ENCODE measurements at places on chromosomes 11 and 22.
A peak's percentile ranks its signal among the peaks of the same experiment; 100 is the strongest.

- no peak for DNase-seq
Measured at GRCh38 chr22:48761546-48761945, 1066.1 kb downstream of the BRD1 start.

- no peak for DNase-seq
Measured at GRCh38 chr11:73167363-73167954, 25.3 kb upstream of the FCHSD2 start.

DNA sequence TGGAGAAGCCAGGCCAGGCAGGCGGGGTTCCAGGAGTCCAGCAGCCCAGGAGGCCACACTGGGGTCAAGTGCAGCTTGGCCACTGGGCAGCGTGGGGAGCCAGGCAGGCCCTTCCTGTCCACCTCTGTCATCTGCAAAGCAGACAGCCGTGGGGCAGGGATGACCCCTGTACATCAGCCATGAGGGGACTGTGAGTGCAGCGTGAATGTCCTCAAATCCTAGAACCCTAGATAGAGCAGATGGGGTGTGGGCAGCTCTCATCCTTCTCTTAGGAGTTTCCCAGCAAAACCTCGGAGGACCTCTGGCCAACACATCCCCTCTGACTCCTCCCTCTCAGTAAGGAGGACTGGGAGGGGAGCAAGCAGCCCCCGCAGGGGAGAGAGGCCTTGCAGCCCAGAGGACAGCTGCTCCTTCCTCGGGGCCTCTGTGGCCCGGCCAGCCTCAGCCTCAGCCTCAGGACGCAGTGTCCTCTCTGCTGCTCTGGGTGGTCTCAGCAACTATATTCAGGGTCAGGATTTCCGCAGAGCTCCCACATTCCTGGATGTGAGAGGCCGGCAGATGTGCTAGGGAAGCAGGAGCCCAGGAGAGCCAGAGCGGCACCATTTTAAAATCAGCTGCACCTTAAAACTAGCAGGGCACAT lies 820.5 kb downstream of the BRD1 start:
- no peak for DNase-seq

- no peak for DNase-seq
Measured at GRCh38 chr11:13944911-13945425, 17.6 kb upstream of the SPON1 start.

DNA sequence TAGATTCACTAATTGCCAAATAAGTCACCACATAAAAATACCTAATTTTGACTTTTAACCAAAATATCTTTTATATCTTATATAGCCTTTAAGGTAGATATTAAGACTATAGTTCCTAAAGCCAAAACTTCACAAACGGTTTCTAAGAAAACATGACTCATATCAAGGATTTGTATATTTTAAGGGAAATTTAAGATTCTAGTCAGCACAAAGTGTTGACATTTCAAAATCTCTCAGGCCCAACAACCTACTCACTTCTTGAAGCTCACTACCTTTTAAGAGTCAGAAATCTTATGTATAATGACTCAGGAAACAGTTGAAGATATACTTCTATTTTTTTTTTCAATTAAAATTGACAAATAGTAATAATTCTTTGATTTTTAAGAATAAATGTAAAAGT lies 221.9 kb downstream of the SBF2 start:
- no peak for DNase-seq

DNA sequence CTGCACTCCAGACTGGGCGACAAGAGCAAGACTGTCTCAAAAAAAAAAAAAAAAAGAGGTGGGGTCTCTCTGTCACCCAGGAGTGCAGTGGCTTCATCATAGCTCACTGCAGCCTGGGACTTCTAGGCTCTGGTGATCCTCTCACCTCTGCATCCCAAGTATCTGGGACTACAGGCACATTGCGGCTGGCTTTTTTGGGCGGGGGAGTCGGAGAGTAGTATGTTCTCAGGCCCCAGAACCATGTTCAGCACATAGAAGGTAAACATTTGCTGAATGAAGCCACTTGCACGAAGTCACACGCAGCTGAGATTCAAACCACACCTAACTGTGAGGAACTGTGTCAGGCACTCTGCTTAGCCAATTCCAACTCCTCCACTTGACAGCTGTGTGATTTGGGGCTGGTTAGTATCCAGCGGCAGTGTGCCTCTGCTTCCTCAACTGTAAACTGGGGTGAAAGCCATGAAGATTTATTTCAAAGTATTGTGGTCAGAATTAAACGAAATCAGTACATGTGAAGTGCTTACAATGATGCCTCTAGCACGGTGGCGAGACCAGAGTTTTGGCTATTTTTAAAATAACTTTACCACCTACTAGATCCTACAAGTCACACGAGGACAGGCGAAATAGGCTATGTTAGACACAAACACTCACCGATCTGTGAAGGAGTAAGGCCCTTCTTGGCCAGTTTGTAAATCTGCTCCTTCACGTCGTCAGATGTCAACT lies 789 bp downstream of the RPS13 start:
- DNase-seq: no peak

DNA sequence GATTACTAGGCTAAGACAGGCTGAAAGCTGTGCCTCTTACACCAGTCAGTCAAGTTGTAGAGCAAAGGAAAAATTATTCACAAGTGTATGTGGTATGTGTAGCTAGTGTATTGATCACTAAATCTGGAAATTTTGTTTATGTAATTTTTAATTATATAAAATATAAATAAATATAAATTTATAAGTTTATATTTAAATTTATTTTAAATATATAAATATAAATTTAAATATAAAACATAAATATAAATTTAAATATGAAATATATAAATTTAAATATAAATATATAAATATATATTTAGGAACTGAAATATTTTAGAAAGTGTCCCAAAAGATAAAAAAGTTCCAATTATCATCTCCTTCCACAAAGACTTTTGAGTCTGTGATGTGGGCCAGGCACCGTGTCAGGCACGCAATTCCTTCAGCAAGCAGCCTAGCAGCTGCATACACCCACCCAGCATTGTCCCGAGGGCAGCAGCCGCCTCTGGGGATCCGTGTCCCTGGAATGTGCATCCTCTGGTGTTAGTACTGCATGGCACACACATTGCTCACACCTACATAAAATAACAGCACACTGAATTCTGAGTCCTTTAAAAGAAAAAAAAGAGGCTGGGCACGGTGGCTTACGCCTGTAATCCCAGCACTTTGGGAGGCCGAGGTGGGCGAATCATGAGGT lies 1098.0 kb downstream of the BRD1 start:
- DNase-seq: no peak

DNA sequence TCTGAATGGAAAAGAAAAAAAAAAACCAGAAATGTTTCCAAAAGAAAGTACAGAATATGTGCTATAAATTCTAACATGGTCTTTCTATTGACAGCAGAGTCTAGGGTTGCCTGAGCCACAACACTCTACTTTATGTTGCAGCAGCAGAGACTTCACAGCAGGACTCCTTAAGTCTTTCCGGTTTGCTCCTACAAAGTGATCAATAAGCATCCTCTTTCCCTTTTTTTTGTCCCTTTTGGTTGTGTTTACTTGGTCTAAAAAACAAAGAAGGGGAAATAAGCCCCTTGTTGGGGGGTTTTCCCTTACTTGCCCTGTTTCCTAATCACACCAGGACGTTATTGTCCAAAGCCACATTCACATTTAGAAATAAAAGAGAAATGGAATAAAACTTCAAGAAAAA lies 163.1 kb upstream of the MPPED2 start:
- no peak for DNase-seq

DNA sequence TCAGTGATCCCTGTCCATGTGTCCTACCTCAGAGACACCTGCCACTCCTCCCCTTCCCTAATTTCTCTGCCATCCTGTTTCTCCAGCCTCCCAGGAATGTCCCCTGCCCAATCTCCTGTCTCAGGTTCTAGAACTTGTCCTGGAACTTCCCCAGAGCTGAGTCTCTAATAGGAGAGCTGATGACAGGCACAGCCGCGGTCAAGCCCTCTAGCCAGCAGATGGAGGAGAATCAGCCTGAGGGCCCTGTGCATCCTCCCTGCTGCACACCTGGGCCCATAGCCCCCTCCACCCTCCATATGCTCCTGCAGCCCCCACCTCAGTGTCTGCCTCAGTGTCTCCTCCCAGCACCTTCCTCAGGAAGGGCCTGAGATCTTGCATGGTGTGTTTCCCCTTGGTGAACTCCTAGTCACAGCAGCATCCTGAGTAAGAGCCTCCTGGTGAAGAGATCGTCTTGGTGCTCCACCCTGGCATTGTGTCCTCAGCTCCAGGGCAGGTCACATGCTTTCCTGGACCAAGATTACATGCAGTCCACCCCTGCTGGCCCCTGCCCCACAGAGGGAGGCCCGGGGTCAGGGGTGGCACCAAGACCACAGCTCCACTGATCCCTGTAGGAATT lies 43.9 kb upstream of the VPREB1 start:
- DNase-seq: no peak

GRCh38 chr11:67482275-67482826 lies 475 bp upstream of the AIP start:
- DNase-seq: no peak

GRCh38 chr11:45287316-45287903 lies 1.3 kb upstream of the SYT13 start:
- DNase-seq: no peak

- no peak for DNase-seq
Measured at GRCh38 chr11:5618807-5619206, 6.0 kb upstream of the TRIM34 start.

DNA sequence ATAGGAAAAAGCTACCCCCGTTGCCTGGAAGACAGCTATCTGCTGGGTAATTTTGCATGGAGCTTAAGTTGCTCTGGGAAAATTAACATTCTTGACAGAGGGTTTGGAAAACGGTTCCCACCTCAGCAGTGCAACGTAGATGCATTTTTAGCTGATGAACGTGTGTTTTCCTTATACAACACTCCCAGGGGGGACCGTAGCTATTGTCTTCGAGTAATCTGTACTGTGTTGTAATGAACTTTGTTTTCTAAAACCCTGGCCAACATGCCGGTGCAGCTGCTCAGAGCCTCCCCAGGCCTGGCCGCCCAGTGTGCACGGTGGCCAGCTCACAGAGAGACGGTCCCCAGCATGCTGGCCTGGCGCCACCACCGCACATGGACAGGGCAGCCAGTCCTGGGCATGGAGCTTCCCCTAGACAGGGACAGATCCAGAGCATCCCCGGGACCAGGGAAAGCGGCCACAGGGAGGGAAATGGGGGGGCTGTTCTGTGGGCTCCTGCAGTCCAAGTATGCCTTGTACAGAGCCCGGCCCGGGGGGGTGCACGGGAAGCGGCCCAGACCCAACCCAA lies 2.2 kb downstream of the TNNT3 start:
- DNase-seq: peak; percentile 44

GRCh38 chr11:57196596-57196995 lies 14.8 kb downstream of the LRRC55 start:
- no peak for DNase-seq

- no peak for DNase-seq
Measured at GRCh38 chr11:88300888-88301487, 36.5 kb downstream of the CTSC start.

- DNase-seq: no peak
Measured at GRCh38 chr11:75150879-75151278, at the start of gene SLCO2B1. Gene SLCO2B1 (plus strand): TSS chr11:75151107. CDS start chr11:75151382, 275 bp downstream.

DNA sequence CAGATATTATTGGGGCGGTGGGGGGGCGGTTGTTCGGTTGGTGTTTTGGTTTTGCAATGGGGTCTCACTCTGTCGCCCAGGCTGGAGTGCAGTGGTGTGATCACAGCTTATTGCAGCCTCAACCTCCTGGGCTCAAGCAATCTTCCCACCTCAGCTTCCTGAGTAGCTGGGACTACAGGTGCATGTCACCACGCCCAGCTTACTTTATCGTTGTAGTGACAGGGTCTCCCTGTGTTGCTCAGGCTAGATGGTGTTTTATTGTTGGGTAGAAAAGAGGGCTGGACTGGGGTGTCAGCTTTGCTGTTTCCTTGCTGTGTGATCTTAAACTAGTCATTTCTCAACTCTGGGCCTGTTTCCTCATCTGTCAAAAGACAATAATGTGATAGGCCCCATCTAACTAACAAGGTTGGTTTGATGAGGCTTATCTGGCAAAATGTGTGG lies 17.5 kb upstream of the MYH9 start:
- no peak for DNase-seq

DNA sequence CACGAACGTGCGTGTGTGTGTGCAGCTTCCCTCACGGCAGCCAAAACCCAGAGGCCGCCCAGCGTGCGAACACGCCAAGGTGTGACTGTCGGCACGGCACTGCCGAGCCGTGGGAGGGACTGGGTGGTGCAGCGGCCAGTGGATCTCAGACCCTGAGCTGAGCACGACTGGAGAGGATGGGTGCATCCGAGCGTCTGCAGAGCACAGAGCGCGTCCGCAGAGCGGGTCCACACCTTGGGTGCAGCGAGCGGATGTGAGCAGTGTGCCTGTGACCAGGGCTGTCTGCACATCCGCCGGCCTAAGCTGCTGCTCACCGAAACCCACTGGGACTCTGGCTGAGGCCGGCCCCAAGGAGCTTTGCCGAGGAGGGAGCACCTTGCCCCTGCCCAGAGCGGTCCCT lies 22.7 kb downstream of the PTDSS2 start:
- DNase-seq: no peak

- DNase-seq: no peak
Measured at GRCh38 chr11:92986585-92986984, 17.1 kb downstream of the MTNR1B start.

GRCh38 chr11:46455834-46456233 lies 64.3 kb upstream of the CHRM4 start:
- DNase-seq: no peak

- no peak for DNase-seq
Measured at GRCh38 chr11:44978274-44978960, 27.7 kb upstream of the TP53I11 start.

- no peak for DNase-seq
Measured at GRCh38 chr22:29037340-29037932, 24.2 kb downstream of the C22orf31 start.

GRCh38 chr22:46147471-46148267 lies 2.7 kb upstream of the PPARA start:
- DNase-seq: peak; percentile 43

DNA sequence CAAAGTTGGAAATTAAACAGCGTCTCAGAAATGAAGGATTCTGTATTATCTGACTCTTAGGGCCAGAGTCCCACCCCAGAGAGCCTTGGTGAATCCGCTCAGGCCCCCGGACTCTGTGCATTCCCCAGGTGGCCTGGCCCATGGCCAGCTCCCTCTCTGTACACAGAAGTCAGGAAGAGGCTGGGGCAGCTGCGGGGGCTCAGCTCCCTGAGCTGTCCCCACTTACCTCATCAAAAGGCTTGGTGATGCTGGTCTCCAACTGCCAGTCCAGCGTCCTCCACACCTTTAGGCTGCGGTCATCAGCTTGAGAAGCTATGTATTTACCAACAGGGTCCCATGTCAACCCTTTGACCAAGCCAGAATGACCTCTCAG lies 35.0 kb downstream of the HIRA start:
- no peak for DNase-seq

DNA sequence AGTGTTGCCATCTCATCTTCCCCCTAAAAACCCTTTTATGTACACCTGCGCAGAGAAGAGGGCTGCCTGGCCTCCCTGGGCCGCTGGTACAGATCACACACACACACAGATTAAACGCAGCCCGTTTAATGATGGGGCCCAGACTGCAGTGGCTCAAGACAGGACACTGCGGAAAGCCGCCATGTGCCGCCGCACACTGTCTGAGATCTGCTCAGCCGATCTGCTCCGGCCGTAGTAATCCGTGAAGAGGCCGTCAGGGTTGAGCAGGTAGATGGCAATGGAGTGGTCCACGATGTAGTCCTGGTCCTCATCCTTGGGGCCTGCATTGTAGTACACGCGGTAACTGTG lies 2.0 kb downstream of the SCO2 start:
- DNase-seq: no peak

Data from ureter (tissue), 1 donor.